ENCODE measurements at places on chromosomes 5 and 9.

DNA sequence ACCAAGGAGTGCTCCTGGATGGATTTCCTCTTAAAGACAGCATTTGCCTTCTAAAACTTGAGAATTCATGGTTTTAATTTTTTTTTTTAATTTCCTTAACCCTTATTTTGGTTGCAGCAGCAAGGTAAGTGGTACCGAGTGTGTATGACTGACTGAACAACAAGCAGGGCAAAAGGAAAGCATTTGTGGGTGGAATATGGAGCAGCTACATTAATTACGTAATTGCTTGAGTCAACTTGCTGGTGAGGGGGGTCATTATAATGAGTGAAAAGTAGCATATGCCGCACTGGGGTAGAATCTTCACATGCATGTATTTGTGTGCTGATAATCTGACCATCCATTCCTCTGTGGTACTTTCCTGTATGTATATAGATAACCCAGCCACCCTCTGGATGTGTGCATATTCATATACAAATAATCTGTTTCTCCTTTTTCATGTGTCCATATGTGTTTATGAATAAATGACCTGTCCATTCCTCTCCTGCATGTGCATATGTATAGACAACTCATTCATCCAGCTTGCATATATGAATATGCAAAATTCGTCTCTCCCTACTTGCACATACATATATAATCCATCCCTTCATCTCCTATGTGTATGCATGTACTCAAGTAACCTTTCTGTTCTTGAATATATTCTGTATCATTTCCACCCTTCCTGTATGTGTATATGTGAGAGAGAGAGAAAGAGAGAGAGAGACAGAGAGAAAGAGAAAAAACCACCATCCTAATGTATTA lies 147.5 kb upstream of the RUSC2 start:
- peak; percentile 24 for DNase-seq

DNA sequence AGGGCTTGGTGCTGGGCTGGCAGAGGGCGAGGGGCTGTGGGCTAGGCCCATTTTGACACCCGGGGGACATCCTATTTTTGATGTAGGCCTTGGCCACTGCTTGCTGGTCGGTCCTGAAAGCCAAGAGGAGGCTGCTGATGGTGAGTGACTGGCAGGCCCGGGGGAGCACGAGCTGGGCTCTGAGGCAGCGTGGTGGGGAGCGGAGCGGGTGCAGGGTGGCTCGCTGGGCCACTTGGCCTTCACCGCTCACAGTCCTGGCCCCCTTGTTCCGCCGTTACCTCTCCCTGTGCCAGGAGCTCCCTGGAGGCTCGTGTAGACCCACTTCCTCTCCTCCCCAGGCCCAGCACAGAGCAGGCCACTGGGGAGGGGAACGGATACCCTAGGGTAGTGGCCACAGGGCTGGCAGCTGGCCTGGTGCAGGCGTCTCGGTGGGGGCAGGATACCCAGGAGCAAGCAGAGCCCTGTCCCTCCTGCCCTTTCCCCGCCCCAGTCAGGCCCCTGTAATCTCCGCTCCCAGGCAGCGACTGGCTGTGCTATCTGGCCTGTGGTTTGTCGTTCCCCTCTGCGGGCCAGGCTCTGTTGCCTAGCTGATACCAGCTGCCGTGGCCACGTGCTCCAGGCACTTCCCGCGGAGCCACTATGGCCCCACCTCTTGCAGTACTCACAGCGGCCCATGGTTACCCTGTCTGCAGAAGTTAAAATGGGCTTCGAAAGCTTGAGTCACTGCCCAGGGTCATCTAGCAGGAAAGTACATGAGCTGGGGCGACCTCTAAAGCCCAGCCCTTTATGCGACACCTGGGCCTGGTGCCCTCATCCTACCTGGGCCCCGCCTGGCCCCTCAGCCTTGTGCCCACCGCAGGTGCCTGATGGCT lies 11.7 kb upstream of the DOLPP1 start:
- DNase-seq: no peak

DNA sequence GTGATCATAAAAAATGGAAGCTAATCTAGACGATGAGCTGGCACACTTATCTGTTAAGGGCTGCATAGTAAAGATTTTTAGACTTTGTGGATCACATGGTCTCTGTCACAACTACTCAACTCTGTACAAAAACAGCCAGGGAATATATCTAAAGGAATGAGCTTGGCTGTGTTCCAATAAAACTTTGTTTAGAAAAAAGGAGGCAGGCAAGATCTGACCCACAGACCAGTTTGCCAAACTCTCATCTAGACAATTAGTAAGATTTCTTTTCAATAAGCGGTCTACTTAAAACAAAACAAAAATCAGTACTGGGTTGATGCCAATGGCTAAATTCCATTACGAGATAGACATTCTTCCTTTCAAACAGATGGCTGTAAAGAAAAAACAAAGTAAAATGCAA lies 53.0 kb upstream of the RETREG1 start:
- DNase-seq: peak; percentile 62

- no peak for DNase-seq
These were observed 79.2 kb upstream of the ABCA1 start for GRCh38 chr9:105007143-105007542.

- DNase-seq: peak; percentile 87
These were observed at the start of gene CCNO for GRCh38 chr5:55232985-55233928. TSS of gene CCNO (minus strand) at chr5:55233608. CDS start at chr5:55233523, 85 bp downstream.

DNA sequence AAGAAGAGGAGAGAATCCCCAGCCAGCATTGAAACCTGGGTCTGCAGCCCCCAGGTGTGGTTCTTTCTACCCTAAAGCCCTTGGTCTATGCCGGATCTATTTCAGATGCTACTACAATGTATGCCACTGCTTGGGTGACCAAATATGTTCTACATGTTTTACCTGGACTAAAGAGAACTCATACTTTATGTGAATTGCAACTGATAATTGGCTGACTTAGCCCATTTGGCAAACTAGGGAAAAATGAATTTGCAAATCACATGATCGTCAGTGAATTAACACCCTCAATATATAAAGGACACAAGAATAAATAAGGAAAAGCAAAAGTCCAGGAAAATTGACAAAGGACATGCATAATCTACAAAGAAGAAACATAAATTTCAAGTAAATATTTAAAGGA lies 308.8 kb upstream of the IRX2 start:
- no peak for DNase-seq

- DNase-seq: no peak
These were observed 965 bp downstream of the CLTA start for GRCh38 chr9:36191686-36192085.

DNA sequence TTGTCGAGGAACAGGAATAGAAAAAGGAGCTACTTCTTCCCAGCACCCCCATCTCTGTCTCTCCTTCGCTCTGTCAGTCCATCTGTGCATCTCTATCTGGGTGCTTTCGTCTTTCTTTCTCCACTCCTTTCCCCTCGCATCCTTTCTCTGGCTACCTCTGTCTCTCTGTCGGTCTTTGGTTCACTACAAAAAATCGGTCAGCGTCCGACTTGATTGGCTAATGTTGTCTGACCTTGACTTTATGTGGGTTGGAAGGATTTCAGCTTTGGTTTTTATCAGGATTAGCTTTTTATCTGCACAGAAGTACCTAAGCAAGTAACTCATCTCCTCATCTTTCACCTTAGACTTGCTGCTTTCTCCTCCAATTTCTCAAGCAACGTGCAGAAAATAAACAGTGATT lies 575.2 kb upstream of the ZNF462 start:
- DNase-seq: no peak

- no peak for DNase-seq
These were observed 31.0 kb upstream of the ALDH1B1 start for GRCh38 chr9:38361473-38361850.

GRCh38 chr5:6838736-6839135 lies 125.5 kb downstream of the TENT4A start:
- no peak for DNase-seq

- DNase-seq: no peak
These were observed 4.8 kb upstream of the PAM start for GRCh38 chr5:102750151-102750834.

DNA sequence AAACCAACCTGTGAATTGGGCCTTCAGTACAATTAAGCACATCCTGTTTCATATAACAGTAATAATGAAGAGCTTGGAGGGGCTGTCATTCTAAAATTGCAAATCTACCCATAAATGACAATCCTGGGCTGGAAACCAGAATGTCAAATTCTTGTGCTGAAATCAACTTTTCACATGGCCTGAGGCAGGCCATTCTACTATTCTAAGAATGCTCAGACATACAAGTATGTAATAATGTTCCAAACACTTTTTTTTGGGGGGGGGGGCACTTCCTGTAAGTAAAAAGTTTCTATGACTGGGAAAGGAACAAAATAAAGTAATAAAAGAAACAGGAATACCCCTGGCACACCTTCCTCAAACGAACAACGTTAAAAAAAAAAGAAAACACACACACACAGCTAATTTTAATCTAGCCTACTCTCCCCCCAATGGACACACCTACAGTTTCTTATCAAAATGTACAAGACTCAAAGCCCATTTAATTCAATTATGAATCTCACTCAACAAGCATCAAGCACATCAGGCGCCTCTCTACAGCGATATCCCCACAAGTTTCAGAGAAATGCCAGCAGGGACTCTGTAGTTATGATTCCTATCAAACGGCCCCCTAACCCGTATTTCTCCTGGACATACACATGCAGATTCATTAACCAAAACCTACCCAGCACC lies 1.4 kb downstream of the ETF1 start:
- DNase-seq: no peak

- peak; percentile 73 for DNase-seq
These were observed 34.4 kb downstream of the ERGIC1 start for GRCh38 chr5:172868436-172868923.

DNA sequence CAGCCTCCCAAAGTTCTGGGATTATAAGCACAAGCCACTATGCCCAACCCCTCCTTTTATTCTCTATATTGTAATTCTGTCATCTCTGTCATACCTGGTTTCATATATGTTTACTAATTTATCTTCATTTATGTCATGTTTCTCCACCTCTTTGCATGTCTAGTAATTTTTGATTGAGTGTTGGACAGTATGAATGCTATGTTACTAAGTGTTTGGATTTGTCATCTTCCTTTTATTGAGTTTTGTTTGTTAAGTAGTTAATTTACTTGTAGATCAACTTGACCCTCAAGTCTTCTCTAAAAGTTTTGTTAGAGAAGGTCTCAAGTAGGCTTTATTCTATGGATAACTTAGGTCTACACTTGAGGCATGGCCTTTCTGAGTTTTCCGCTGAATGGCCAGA lies 17.2 kb upstream of the CACNA1B start:
- no peak for DNase-seq

DNA sequence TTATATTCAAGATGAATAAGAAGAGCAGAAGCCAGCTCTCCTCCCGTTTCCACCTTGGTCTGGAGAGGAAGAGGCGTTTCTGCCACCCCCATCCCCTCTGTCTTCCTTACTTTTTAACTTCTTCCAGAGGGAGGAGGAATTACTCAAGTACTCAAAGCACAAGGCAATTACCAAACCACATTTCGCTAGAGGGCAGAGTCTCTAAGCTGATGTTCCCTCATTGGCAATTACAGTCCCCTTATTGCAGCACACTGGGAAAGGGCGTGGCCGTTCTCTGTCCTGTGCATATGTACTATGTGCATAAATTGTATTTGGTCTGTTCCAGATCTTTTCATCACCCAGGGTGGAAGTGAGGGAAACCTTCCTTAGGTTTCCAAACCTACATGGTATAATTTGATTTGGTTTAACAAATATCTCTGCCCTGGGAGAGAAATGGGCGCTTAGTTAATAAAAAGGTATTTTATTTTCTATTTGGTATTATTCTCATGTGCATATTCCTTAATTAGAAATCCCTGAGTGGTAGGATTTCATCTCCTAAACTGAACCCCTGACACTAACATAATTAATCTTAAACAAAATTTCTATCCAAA lies 29.8 kb upstream of the ALDOB start:
- DNase-seq: peak; percentile 26

DNA sequence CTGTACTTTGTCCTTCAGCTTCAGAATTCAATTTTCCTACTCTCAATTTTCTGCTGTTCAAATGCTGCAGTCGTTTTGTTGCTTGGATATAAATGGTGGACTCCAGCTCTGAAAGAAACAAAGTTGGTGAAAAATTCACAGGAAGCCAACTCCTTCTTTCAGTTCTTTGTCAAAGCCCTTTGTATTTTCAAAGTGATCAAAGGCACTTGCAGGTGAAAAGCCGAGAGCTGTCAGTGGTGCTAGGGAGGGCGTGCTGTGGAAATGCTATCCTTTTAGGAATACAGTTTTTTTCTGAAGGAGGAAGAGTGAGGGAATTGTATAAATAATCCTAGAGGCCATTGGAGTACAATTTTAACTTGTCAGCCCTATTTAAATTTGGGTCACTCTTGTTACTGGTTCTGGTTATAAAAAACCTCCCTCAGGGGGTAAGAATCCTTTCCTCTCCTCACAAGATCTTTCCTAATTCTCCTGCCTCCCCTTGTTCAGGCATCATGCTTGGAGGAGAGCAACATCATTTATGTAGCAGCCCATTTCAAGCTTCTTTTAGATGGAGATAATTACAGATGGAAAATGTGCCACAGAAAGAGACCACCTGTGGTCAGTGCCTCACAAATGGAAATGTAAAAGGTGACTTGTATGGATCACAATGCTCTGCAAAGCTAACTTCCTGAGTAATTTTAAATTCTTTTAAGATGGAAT lies 62.5 kb upstream of the GHR start:
- no peak for DNase-seq

DNA sequence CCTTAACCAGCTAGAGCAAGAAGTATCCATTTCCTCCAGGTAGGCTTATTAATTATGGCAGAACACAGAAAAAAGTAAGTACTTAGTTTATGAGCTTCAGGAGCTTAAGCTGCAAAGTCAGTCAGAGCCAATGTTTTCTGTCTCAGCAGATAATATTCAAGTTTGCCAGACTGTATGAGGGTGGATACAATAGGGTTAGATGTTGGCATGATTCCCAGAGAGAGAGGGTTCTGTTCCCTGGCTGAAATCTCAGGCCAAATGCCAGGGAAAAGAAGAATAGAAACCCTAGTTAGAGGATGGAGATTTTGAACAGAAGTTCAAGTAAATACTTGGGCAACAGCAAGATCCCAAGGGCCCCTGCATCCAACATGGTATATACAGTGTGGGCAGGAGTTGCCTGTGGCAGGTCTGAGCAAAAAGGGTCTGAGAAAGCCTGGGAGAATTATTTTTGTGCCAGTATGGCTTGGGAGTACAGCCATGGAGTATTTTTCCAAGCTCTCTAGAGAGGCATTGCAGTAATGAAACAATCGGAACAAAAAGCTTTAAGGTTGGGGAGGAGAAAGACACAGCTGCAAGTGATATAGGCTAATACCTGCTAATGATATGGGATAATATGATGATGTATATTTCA lies 31.0 kb upstream of the ISOC1 start:
- peak; percentile 5 for DNase-seq

- DNase-seq: no peak
These were observed 291.5 kb downstream of the SEC61B start for GRCh38 chr9:99513441-99514112.

Measured in lung microvascular endothelial cell (primary cell).